ENCODE measurements at places on chromosomes 1 and 21.

DNA sequence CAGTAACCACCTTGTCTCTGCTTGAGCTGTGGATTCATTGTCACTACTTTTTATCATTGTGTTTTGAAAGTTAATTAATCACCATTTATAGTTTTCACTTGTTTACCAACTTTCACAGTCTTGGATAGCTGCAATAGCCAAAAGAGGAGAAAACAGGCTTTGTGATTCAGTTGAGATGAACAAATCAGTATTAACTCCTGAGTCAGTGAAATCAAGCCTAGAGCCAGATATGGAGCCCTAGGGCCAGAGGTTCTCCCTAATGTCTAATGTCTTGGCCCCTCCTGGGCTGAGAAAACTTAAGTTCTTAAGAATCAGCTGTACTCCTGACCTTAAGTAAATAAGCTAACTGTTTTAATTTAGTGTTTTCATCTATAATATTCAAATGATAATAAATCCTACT lies 228.8 kb downstream of the DNM3 start:
- no peak for DNase-seq

GRCh38 chr1:43317817-43318471 lies 17.2 kb downstream of the TIE1 start:
- DNase-seq = no peak

DNA sequence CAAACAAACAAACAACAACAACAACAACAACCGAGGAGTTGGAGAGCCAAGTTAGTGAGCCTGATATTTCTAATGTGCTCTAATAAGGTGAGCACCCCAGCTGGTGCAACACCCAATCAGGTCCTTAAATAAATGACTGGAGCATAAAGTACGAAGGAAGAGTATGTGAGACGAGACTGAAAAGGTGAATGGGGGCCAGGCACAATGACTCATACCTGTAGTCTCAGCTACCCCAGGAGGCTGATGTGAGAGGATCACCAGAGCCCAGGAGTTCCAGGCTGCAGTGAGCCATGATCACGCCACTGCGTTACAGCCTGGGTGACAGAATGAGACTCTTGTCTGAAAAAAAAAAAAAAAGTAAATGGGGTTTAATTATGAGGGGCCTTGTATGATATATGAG lies 152.0 kb upstream of the ZRANB2 start:
- no peak for DNase-seq

- DNase-seq = no peak
Observed at GRCh38 chr1:184802354-184803179, 47.9 kb upstream of the EDEM3 start.

DNA sequence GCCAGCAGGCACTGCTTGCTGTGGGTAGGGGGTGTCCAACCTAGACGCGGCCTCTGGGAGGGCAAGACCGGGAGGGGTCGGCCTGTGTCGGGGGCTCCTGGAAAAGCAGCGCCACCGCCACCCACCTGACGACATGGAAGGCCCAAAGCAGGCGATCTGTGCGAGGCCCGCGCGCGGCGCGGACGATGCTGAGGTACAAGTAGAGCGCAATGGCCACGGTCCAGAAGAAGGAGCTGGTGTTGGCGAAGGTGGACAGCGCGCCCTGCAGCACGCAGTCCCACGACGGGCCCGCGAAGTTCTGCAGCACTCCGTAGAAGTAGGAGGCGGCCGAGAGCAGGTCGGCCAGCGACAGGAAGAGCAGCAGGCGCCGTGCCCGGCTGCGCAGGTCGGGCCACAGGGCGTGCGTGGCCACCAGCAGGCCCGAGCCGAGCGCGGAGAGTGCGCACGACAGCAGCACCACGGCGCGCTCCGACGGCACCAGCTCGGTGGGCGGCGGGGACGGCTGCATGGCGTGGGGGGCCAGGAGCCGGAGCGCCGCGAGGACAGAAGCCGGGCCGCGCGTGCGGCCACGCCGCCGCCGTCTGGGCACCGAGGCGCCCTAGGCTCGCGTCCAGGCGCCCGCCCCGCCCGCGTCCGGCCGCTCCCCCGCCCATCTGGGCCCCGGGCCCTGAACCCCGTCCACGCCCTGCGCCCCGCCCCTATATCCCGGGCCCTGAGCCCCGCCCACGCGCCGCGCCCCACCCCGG lies at the start of gene GPR157:
TSS of gene GPR157 (minus strand) at position 583 of the 746 bp plus-strand sequence. CDS start at position 508, 75 bp downstream.
- no peak for DNase-seq
